Naive thymus-derived CD4-positive, alpha-beta T cell (primary cell): ENCODE measurements at places on chromosomes 13 and 19.

- no peaks in the 10 kb centered on the region for H3K4me1 ChIP-seq
- H3K27ac ChIP-seq = no peak overlapping the region
- H3K4me3 ChIP-seq = no peak overlapping the region
- H3K36me3 ChIP-seq = no peaks in the 10 kb centered on the region
- no peak for DNase-seq
Measured at GRCh38 chr19:57052081-57052480, 67.7 kb upstream of the USP29 start.

- H3K4me1 ChIP-seq = peaks cover 37% of the 10 kb centered on the region
- no peak for DNase-seq
Measured at GRCh38 chr19:2060884-2061494, 9.9 kb upstream of the MKNK2 start.

- H3K27ac ChIP-seq = peak overlapping the region; percentile 96
- H3K4me3 ChIP-seq = peak overlapping the region; percentile 92
- no peaks in the 10 kb centered on the region for H3K36me3 ChIP-seq
- DNase-seq = peak; percentile 81
- no peaks in the 10 kb centered on the region for H3K27me3 ChIP-seq
Measured at GRCh38 chr19:7944177-7944761, 803 bp upstream of the TIMM44 start.

- no peak overlapping the region for H3K27ac ChIP-seq
- H3K27me3 ChIP-seq = no peaks in the 10 kb centered on the region
- H3K4me3 ChIP-seq = no peak overlapping the region
- no peak for DNase-seq
Measured at GRCh38 chr13:41137951-41138350, 5.3 kb upstream of the KBTBD6 start.

GRCh38 chr19:39582891-39583625 is 19.3 kb upstream of the LGALS13 start:
- no peak for DNase-seq
- H3K4me1 ChIP-seq = no peaks in the 10 kb centered on the region
- no peaks in the 10 kb centered on the region for H3K36me3 ChIP-seq
- H3K4me3 ChIP-seq = no peak overlapping the region
- H3K27ac ChIP-seq = no peak overlapping the region
- peaks cover 3% of the 10 kb centered on the region for H3K27me3 ChIP-seq

- no peaks in the 10 kb centered on the region for H3K36me3 ChIP-seq
- no peak overlapping the region for H3K4me3 ChIP-seq
- H3K4me1 ChIP-seq = no peaks in the 10 kb centered on the region
- no peak overlapping the region for H3K27ac ChIP-seq
- DNase-seq = no peak
- H3K27me3 ChIP-seq = no peaks in the 10 kb centered on the region
Measured at GRCh38 chr19:416416-416815, 7.5 kb upstream of the C2CD4C start.

GRCh38 chr13:38381890-38382289 is 32.2 kb downstream of the UFM1 start:
- H3K4me3 ChIP-seq = no peak overlapping the region
- no peaks in the 10 kb centered on the region for H3K27me3 ChIP-seq
- H3K4me1 ChIP-seq = no peaks in the 10 kb centered on the region
- no peaks in the 10 kb centered on the region for H3K36me3 ChIP-seq
- H3K27ac ChIP-seq = no peak overlapping the region
